T47D (cell line): ENCODE measurements at places on chromosomes 1 and 21.
A peak's percentile ranks its signal among the peaks of the same experiment; 100 is the strongest.

- DNase-seq: no peak
These were observed 5.9 kb downstream of the CDC14A start for GRCh38 chr1:100358210-100358609.

DNA sequence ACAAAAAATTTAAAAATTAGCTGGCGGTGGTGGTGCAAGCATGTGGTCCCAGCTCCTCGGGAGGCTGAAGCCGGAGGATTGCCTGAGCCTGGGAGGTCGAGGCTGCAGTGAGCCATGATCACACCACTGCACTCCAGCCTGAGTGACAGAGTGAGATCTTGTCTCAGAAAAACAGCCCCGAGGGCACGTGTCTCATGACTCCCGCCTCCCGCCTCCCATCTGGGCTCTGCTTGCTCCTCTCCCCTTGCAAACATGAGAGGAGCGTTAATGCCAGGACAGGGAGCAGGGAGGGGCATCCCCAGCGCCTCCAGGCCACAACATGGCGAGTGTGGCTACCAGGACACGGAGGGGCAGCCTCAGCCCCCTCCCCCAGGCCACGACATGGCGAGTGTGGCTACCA is 28.3 kb downstream of the FAAP20 start:
- DNase-seq: peak; percentile 52

DNA sequence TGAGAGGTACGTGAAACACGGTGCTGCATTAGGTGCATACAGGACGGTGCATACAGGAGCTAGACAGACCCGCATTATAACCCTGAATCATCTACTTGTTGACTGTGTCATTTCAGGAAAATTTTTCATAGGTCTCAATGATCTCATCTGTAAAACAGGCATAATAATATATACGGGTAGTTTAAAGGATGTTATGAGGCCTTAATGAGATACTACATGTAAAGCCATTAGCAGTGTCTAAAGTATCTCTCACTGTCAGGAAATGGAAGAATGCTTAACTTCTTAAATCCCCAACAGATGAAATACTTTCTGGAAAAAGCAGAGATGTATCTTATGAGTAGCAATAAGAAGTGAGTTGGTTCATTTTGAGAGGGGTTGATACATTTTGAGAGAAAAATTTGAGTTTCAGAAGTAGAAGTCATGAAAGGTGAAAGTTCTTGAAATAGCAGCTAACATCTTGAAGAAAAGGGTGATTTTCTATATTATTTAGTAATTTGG is 669.6 kb downstream of the PTPRC start:
- DNase-seq: no peak

- DNase-seq: no peak
These were observed 341.2 kb downstream of the NPHP4 start for GRCh38 chr1:5651027-5651410.

- no peak for DNase-seq
These were observed 22.3 kb upstream of the KLHDC8A start for GRCh38 chr1:205379056-205379455.

- no peak for DNase-seq
These were observed 414.3 kb downstream of the SETD4 start for GRCh38 chr21:35645991-35646390.

GRCh38 chr1:198623752-198624647 is 14.8 kb upstream of the PTPRC start:
- DNase-seq: no peak

GRCh38 chr1:58781541-58782177 is 2.2 kb downstream of the JUN start:
- DNase-seq: peak; percentile 63

- DNase-seq: no peak
These were observed 47.1 kb downstream of the PRDM15 start for GRCh38 chr21:41831866-41832595.

GRCh38 chr1:115666702-115667101 is 24.9 kb downstream of the VANGL1 start:
- DNase-seq: no peak

DNA sequence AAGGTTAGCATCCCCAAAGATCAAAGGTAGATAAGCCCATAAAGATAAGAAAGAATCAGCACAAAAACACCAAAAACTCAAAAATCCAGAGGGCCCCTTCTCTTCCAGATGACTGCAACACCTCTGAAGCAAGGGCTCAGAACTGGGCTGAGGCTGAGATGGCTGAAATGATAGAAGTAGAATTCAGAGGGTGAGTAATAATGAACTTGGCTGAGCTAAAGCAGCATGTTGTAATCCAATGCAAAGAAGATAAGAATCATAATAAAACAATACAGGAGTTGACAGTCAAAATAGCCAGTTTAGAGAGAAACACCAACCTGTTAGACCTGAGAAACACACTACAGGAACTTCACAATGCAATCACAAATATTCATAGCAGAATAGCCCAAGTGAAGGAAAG is 406.9 kb upstream of the CXADR start:
- peak; percentile 89 for DNase-seq

- no peak for DNase-seq
These were observed 44.9 kb downstream of the FOXD2 start for GRCh38 chr1:47482786-47483185.

GRCh38 chr1:85244271-85245061 is 15.0 kb downstream of the C1orf52 start:
- no peak for DNase-seq

DNA sequence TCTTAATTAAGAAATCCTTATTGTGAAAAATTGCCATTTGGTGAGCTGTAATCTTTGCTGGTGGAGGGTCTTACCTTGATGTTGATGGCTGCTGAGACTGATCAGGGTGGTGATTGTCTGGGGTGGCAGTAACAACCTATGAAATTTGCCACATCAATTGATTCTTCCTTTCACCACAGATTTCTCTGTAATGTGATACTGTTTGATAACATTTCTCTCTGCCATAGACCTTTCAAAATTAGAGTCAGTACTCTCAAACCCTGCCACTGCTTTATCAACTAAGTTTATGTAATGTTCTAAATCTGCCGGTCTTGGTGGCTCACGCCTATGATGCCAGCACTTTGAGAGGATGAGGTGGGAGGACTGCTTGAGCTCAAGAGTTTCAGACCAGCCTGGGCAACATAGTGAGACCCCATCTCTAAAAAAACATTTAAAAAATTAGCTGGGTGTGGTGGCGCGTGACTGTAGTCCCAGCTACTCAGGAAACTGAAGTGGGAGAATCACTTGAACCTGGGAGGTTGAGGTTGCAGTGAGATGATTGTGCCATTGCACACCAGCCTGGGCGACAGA is 5.0 kb downstream of the KPNA6 start:
- no peak for DNase-seq

- no peak for DNase-seq
These were observed 1.7 kb downstream of the CLDN14 start for GRCh38 chr21:36478207-36478701.

- no peak for DNase-seq
These were observed 57.7 kb downstream of the PRDM2 start for GRCh38 chr1:13757693-13758092.

DNA sequence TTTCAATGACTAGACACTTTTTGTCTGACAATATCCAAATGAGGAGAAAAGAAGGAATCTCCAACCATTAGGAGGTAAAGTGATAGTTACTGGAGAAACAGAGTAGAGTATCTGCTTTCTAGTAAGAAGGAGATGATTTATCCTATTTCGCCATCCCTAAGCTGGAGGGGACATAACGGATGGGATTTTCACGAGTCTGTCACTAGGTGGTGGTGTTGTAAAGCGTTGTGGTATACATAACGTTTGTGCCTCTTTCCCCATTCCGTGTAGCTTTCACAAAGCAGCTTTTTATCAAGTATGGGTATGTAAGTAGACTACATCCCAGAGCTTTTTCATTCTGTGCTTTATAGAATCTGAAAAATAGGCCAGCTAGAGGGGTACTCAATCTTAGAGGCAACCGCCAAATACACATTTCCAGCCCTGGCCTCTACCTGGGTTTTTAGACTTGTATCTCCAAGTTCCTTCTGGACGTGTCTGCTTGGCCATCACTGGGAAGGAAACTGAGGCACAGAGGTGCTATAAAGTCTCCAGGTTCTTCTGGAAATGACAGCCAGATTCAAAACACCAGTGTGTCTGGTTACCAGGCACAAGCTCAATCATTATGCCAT is 33.3 kb upstream of the FAM3B start:
- DNase-seq: peak; percentile 87

DNA sequence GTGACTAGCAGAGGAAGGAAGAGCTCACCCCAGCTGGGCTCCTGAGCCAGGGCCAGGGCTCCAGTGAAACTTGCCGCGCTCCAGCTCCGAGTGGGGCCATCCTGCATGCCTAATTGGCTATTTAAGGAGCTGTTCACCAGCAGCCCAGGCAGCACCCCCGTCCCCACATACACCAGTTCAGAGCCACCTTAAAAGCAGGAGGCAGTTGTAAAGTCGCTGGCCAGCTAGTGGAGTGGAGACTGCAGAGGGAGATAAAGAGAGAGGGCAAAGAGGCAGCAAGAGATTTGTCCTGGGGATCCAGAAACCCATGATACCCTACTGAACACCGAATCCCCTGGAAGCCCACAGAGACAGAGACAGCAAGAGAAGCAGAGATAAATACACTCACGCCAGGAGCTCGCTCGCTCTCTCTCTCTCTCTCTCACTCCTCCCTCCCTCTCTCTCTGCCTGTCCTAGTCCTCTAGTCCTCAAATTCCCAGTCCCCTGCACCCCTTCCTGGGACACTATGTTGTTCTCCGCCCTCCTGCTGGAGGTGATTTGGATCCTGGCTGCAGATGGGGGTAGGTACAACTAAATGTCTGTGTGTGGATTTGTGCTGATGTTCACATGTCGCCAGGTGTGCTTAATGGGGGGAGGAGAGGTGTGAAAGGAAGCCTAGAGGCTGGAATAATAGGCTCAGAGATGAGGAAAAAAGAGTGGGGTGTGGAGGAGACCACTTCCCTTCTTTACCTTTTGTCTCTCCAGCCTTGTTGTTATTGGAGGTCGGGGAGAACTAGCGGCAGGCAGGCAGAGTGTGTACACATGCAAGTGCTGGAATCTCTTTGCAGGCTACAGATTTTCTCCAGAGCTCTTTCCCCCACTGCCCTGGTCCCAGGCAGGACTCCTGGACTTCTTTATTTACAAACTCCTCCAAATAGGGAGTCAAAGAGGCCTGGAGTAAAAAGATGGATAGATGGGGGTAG is at the start of gene CA14:
Gene CA14, plus strand, starts transcription at position 151 of the 962 bp plus-strand sequence. Its CDS starts 355 bp downstream, at position 506.
- no peak for DNase-seq

- no peak for DNase-seq
These were observed 127.0 kb upstream of the MROH9 start for GRCh38 chr1:170808216-170808885.

DNA sequence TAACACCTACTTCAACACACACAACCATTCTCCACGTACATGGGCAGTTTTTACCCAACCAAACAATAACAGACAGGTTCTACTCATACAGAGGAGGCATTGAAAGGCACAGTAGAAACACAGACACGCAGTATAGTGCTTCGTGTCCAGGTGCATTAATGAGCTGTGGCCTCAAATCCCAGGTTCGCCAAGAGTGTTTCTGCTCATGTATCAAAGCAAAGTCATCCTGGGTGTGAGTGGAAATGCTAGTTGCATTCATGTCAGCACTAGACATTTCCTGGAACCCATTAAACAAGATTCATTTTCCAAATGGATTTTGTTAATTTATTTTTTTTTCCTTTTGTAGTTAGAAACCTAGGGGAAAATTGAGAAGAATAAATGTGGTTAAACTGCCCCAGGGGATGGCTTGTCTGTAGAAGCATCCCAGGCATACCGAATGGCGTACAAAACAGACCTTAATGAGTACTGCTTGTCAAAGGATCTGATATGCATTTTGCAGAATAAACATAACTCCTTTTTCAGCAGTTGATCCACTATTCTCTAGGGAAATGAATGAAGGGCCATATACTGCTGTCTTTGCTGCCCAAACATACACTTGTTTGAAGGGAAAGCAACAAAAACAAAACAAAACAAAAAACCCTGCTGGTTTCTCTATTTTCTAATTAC is 298.6 kb upstream of the ST6GALNAC5 start:
- DNase-seq: no peak

DNA sequence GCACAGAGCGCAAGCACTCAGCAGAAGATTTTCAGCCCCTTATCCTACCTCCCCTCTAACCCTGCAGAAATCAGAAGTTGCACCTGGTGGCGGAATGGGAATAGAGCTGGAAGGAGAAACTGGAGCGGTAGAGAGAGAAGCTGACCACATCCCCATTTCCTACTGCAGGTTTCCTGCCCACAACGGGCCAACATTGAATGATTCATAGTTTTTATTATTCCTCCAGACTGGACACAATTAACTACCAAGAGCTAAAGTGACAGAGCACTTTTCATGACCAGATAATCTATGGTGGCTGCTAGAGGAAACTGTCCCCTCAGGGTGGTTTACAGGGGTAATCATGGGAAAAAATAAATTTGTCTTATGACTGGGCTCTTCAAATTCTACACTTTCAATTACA is 21.3 kb upstream of the LRRC8D start:
- DNase-seq: no peak
